ENCODE measurements at places on chromosomes 2 and 18.

DNA sequence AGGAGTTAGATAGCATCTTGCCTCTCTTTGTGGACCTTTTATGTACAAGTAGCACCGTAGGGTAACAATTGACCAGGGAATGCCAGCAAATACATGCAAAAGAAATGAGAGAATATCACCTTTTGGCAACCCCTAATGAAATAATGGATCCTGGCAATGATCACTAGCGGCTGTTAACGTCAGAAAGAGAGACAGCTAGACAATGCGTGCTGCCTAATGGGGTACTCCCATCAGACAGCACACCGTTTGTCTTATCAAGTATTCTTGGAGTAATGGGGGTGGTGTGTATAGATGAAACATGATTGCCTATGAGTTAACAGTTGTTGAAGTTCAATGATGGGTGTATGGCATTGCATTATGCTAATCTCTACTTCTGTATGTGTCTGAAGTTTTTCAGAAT is 1.6 kb downstream of the ELAC1 start:
- DNase-seq, result no peak

DNA sequence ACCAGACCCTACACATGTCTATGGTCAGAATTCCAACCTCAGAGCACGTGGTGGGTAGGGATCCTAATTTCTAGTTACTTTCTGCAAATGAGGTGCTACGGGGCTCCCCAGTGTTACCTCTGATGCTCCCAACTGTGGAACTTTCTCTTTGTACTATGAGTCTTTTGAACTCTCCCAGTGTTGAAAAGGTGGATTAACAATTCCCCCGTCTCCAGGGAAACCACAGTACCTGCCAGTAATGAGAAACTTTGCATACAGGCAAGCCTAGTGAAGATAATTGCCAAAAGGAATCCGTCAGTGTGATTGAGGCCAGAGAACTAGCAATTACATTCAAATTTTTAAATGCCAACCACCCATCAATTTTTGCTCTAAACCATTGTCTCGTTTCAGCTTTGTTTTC is 129.0 kb upstream of the FOSL2 start:
- DNase-seq, result no peak

GRCh38 chr2:200380833-200381542 is 74.5 kb downstream of the SPATS2L start:
- no peak for DNase-seq

- no peak for DNase-seq
These were observed 97.7 kb downstream of the ARHGAP15 start for GRCh38 chr2:143226714-143227541.

DNA sequence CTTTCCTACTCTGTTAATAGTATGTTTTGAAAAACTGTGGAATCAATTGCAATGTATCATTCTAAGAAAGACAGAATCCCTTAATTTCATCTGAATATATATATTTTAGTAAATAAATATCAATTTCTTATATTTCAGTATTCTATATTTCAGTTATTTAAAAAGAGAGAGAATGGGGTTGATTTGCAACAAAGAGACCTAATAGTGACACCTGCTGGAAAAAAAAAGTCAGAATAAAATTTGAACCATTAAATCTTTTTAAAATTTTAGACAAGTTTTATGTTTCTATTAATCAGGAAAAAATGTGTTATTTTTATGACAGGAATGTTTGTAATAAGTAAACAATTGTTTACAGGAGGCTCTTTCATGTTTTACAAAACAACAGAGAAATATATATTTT is 20.7 kb upstream of the CCNT2 start:
- no peak for DNase-seq

DNA sequence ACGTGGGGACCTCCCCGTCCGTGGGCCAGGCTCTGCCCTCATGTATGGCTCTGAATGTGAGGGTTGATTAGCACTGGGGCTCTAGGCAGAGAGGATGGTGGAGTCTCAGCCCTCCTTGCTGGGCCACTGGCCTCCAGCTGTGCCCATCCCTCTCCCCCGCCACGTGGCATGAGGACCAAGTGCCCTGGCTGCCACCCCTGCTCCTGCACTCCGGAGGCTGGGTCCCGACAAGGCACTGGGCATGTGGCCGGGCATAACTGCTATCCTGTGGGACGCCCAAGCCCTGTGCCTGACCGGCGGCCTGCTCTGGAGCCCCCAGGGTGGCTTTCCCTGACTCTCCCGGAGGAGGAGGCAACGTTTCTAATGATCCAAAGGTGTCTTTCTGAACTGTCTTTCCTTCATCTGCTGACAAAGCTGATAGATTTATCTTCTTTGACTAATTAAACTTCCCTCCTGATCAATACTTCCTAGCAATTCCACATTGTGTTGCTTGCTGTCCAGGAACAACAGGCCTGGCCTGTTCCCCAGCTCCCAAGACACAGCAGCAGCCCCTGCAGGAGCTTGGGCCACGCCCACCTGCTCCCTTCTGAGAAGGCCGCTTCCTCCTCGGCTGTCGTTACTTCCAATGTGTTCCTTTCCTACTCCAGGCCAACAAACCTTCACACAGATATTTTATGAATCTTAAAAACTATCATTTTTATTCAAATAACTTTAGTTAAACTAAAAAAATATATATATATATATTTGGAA is 132.0 kb downstream of the SNTG2 start:
- DNase-seq, result no peak

DNA sequence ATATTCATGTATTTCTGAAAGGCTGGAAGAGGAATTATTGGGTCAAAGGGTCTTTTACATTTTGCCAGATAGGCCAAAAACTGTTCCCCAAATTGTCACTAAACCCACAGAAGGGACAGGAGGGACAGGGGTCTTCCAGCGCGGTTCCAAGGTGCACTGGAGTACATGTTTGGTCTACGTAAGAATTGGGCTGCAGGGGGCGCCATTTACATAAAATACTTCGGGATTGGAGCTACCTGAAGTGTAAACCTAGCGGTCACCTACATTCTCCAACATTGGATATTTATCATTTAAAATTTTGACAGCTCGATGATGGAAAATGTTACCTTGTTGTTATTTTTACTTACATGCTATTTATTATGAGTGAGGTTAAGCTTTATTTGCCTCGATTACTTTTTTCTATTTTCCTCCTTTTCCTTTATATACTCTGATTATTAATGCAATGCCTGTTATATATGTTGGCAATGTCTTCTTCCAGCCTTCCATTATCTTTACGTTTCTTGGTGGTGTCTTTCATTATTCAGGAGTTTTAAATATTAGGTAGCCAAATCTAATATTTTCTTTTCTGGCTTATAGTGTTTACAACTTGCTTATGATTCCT is 43.0 kb upstream of the RAB6C start:
- no peak for DNase-seq

- DNase-seq, result no peak
These were observed 187.2 kb upstream of the FANCL start for GRCh38 chr2:58428096-58429013.

- DNase-seq, result no peak
These were observed 598.5 kb upstream of the DSEL start for GRCh38 chr18:68114989-68115388.

DNA sequence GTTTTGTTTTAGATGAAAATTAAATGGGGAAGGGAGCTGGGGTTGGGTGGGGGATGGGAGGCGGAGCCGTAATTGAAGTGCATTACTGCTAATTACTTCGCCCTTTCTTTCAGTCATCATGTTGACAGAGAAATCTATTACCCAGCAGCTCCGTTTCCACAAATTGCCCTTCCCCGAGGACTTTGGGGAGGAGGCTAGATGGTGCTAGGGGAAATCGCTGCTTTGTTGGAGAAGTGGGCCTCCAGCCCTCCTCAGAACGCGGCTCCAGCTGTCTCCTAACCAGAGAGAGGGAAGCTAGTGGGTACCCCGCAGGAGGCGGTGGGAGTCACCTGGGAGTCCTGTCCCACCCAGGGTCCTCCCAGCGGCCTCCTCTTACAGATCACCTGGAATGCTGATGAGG is 130.9 kb upstream of the MYCN start:
- DNase-seq, result no peak

DNA sequence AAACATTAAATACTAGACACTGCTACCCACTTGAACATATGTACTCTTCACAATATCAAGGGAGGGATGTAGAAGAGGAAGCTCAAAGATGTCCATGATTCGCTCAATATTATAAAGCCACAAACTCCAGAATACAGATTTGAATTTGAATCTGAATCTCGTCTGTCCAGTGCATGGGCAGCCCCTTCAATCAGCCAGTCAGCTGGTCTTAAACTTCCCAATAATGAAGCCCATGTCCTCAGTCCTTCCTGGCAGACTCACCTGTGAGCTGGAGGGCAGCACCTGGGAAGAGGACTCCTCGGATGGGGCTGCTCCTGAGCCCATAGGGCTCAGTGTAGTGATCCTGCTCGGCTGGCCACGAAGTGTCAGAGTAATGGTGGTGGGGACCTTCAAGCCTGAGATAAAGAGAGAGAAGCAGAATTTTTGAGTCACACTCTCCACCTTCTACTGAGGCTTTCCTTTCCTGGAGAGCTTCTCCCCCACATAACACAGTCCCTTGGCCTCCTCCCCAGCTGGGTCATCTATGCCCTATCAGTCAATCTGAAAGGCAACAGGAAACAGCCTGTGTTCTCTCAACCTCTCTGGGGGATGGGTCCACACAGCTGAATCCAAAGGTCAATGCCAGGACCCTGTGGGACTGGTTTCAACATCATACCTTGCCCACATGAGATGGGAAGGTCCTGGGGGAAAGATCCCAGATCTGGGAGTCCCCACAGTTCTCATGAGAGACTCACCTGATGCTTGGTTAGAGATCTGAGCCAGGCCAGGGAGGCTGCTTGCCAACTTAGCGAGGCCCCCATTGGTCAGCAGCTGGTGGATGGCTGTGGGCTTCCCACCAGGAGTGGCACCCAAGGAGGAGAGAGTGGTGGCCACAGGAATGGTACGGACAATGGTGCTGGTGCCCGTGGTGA is 36.5 kb downstream of the KANSL3 start:
- DNase-seq, result no peak

DNA sequence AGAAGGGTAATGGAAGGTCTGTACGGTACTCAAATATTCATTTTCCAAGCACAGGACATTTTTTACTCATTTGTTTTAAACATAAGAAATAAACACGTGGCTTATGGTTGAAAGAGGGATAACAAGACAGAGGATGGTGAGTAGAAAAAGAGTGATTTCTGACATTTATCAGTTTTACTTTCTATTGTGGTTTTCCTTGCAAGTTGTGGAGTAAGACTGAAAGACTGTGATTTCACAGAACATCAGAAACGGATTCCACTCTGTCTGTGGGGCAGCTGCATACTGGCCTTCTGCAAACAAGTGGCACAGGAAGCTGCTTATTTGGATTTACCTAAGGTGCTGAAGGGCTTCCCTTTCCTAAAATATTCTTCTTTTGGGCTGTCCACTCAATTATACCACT is 122.2 kb upstream of the ITGB6 start:
- no peak for DNase-seq

DNA sequence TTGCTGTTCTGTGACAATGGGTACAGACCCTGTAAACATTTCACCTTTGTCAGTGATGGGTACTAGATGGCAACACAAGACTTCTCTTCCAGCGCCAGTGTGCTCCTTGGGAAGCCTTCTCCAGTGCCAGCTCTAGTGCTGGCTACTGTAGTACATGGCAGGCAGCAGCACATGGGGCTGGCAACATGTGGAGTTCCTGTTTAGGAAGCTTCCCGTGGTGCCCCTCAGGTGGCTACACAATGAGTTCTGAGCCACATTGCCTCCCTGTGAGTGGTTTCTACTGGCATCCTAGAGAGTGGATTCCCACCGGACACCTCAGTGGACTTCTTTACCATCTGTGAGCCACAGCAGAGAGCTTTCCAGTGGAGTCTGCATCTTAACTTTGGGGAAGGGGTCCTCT is 302.1 kb downstream of the CYRIA start:
- no peak for DNase-seq

DNA sequence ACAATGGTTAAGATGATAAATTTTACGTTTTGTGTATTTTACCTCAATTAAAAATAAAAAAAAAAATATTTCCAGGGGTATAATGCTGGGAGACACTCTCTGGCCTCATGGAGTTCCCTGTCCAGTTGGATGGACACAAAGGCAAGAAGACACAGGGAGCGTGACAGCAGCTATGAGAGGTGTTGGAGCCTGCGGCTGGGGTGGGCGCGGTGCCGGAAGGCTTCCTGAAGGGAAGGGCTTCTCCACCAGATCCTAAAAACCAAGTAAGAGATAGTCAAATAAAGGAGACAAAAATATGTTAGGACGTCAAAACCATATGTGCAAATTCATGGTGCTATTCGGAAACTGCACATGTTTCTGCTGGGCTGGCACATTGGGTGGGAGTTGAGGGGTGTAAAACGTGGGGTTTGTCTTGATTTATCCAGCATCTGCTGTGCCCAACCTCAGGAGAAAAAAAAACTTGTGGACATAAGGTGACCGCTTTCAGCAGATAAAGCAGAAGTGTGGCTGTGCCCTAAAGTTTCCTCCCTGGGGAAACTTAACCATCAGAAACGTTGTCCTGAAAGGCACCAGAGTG is 467.6 kb downstream of the RNF144A start:
- DNase-seq, result no peak

DNA sequence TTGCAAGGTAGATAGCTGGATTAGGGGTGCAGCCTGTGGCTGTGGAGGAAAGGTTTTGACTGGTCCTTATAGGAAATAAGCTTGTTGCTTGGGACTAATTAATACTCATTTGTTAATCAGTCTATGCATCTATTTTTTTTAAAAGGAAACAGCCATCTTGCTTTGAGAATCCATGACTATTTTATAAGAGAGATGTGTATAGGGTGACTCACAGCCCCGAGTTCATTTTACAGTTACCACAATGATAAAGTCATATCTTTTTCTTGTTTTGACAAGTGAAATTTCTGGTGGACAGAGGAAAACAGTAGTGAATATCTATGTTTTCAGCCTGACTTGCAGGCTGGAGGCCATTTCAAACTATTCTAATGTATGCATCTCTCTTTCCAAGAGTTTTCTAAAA is 193.5 kb upstream of the CCDC68 start:
- no peak for DNase-seq

GRCh38 chr2:164843346-164843911 is 1.8 kb upstream of the COBLL1 start:
- DNase-seq, result no peak

GRCh38 chr2:94879314-94879981 is 8.2 kb downstream of the TEKT4 start:
- no peak for DNase-seq

- DNase-seq, result no peak
These were observed 1480.0 kb downstream of the LRP1B start for GRCh38 chr2:140650825-140651224.

- no peak for DNase-seq
These were observed 198.2 kb downstream of the NCKAP5 start for GRCh38 chr2:133369901-133370658.

GRCh38 chr2:225064362-225064761 is 22.1 kb upstream of the DOCK10 start:
- no peak for DNase-seq

Data from stimulated activated CD8-positive, alpha-beta memory T cell treated with anti-CD3 and anti-CD28 coated beads, Interleukin-15, amount 100 ng/mL, for 4 hours (primary cell).